Progenitor cell of endocrine pancreas (in vitro differentiated cells): ENCODE measurements at places on chromosomes 2 and 18.

- DNase-seq, result no peak
Measured at GRCh38 chr18:58965291-58966004, 100.8 kb downstream of the ZNF532 start.

DNA sequence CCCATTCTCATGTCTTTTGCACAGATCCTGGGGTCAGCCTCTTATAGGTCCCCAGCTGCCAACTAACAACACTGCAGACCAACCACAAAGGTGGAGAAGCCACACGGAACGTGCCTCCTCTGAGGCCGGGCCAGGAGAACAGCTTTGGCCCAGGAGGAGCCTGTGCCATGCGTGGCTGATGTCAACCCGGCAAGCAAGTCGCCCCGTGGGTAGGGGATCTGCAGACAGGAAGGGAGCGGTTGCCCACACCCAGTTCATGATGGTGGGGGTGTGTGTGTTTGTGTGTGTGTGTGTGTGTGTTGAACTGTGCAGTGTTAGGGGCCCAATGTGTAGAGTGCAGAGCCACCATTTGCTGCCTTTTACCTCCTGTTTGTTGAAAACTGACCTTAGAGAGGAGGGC lies 2.4 kb upstream of the CLEC4F start:
- no peak for DNase-seq

DNA sequence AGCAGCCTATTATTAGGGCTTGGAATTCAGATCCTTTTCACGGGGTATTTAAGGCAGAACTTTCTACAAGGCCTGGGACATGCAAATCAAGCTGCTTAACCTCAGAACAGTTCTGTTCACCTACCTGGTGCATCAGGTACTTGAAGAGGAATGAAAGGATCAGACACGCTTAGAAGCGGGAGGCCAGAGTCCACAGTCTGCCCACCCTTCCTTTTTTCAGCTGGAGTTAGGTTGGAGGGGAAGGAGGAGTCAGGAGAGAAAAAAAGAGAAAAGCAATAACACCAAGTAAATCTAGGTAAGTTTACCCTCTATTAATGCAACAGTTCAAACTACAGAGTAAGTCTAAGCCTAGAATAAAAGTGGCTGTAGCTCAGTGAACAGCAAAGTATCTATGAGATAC lies 58.6 kb upstream of the NFU1 start:
- DNase-seq, result no peak

- no peak for DNase-seq
Measured at GRCh38 chr2:181393472-181393871, 63.7 kb upstream of the ITGA4 start.
